Fibroblast of skin of back (primary cell): ENCODE measurements at places on chromosomes 7 and 10.
A peak's percentile ranks its signal among the peaks of the same experiment; 100 is the strongest.

- peak; percentile 26 for DNase-seq
Observed at GRCh38 chr10:110851020-110851612, 20.6 kb upstream of the PDCD4 start.

DNA sequence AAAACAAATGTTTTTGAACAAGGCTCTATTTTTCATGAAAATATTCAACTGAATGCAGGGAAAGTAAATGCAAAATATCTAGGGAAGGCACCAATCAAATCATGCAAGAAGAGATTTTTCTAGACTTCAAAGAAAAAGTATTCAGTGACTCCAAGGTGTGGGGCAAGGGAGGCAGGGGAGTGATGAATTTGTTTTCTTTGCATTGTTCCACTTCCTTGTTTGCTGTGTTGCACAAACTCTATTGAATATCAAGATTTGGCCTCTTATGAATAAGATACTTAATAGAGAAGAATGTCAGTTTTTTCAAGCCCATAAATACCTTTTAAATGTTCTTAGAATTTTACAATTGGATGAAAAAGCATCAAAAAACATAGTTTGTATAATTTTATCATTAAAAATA lies 26.4 kb downstream of the STEAP1 start:
- no peak for DNase-seq

GRCh38 chr10:9635691-9636090 lies 1382.0 kb upstream of the CELF2 start:
- DNase-seq: peak; percentile 85

DNA sequence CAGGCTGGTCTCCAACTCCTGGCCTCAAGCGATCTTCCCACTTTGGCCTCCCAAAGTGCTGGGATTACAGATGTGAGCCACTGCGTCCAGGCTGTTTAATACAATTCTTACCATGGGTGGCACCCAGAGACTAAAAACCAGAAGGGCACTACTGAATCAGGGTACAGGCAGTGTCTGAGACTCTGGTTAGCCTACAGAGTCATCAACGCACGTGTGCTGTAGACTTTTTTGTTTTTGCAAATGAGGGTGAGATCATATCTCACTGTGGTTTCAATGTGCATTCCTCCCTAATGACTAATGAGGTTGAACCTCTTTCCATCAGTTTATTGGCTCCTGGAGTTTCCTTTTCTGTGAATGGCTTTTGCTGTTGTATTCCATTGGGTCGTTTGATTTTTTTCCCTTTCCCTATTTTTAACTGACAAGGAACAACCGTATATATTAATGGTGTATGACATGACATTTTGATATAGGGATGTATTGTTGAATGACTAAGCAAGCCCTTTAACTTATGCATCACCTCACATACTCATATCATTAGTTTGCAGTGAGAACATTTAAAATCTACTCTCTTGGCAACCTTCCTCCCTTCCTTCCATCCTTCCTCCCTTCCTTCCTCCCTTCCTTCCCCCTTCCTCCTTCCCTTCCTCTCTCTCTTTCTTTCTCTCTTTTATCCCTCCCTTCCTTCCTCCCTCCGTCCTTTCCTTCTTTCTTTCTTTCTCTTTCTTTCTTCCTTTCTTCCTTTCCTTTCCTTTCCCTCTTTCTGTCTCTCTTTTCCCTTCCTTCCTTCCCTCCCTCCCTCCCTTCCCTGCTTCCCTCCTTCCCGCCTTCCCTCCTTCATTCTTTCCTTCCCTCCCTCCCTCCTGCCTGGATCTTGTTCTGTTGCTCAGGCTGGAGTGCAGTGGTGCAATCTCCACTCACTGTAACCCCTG lies 9.3 kb upstream of the TMEM270 start:
- DNase-seq: peak; percentile 99

DNA sequence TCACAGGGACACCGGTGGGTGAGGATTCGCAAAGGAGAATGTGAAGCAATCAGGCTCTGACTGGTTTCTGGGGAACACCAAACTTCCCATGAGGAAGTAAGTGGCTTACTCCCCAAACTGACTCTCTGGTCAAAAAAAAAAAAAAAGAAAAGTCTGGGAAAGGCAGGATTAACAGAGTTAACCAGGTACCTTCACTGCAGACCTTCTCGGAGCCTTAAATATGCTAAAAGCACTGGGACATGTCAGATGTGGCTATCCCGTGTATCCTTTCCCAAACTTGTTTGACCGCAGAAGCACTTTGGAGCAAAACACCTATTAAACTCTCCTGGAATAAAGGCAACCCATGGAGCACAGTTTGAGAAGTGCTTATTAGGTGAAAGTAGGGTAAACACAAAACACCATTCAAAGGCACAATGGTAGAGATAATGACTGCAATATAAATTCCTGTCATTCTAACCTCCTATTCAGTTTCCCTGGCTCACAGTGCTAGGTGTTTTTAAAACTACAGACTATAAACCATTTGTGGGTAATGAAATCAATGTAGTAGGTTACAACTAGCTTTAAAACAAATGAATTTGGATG lies 44.1 kb upstream of the MXI1 start:
- no peak for DNase-seq

- no peak for DNase-seq
Observed at GRCh38 chr7:43771128-43771527, 12.6 kb downstream of the BLVRA start.
